Hematopoietic multipotent progenitor cell treated with erythropoietin and hydrocortisone succinate and interleukin-3 and kit ligand, for 15 days (in vitro differentiated cells): ENCODE measurements at places on chromosomes 3 and 15.

GRCh38 chr3:160837394-160837980 is 81.5 kb downstream of the PPM1L start:
- no peak for DNase-seq

DNA sequence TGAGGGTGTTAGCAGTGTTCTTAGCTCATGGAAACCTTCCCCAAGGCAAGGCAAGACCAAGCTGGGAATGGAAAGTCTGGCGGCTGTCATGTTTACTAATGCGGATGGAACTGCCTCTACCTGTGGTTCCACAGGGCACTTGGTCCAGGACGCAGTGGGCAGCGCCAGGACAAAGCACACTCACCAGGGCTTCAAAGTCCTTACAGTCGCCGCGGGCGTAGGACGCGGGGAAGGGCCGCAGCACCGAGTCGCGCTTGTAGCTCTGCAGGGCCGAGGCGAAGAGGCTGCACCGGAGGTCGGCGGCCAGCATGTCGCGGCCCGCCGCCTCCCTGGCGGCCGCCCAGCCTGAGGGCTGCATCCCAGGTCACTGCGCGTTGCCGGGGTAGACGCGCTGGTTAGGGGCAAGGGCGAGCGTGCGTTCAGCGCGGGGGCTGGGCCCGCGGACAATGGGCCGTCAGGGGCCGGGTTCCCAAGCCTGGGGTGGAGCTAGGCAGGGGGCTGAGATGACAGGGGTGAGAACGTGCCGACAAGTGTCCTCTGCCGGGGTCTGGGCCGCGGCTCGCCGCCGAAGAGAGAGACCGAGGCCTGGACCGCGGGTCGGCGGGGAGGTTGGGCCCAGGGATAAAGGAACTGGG is 497 bp downstream of the PARP16 start:
- no peak for DNase-seq

- no peak for DNase-seq
These were observed 21.1 kb downstream of the OXNAD1 start for GRCh38 chr3:16286161-16286560.

- DNase-seq, result no peak
These were observed 66.6 kb upstream of the IGF1R start for GRCh38 chr15:98581715-98582114.

GRCh38 chr15:66505430-66505811 is 295 bp downstream of the ZWILCH start:
- DNase-seq, result no peak
